ENCODE measurements at places on chromosomes 3 and 15.

- no peak for DNase-seq
Observed at GRCh38 chr3:12521010-12521409, 24.3 kb downstream of the MKRN2OS start.

DNA sequence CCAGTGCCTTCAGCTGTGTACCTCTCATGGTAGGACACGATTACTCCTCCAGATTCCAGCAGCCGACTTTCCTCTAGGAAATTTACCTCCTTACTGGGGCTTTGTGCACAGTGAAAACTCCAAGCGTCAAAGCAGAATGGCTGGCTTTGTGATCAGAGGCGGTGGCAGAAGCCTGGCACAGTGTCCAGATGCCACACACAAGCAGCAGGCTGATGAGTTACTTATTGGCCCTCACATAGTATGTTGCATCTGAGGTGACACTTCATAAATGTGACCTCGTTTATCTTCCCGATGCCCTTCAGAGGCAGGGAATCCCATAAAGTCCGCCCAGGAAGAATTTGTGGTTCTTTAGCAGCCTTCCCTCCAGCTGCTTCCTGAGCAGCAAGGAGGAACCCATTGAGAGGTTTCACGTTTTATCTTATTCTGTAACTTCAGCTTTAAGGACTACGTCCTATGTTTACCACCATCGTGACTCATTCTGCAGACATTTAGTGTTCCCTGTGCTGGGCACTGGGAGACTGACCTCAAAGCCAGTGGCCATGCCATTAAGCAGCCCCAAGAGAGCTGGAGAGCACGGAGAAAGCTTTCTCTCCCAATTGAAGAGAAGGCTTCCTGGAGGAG lies 107.1 kb upstream of the C15orf61 start:
- DNase-seq: no peak

- DNase-seq: peak; percentile 55
Observed at GRCh38 chr3:56921573-56922453, 120.1 kb upstream of the ARHGEF3 start.

GRCh38 chr3:178147001-178147400 lies 389.2 kb upstream of the KCNMB2 start:
- no peak for DNase-seq

DNA sequence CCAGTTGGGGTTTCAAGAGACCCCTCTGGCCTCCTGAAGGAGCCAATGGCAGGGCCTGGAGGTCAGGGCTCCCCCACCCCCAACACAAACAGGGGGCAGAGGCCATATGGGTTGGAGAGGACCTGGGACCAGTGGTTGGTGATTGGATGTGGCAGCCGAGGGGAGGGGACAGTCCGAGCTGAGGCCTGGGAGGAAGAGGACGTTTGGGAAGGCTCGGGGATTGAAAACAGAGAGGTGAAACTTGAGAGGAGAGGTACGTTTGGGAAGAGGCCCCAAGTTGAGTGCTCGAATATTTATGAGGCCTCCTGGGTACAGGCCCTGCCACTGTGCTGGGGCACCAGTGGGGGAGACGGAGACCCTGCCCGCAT lies 53.7 kb downstream of the DNAJB8 start:
- no peak for DNase-seq

DNA sequence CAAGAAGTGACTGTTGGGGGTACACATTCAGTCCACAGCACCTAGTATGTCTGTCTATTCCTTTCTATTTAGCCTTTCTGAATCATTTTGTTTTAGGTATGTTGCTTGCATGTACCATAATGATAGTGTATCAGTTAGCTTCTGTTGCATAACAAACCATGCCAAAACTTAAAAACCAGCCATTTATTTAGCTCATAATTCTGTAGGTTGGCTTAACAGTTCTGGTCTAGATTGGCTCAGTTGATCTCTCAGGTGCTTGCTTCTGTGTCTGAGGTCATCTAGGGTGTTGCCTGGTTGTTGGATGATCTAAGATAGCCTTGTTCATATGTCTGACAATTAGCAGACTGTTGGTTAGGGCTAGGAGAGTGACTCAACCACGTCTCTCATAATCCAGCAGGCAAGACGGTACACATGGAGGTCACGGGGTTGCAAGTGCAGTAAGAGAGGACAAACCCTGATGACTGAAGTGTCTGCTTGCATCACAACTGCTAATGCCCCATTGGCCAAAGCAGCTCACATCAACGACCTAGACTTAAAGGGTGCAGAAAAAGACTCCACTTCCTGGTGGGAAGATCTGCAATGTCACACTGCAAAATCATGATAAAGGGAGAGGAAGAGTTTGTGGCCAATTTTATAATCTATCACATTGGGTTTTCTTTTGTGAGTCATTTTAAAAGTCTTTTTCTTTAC lies 6.8 kb upstream of the PDCD6IP start:
- peak; percentile 33 for DNase-seq

GRCh38 chr3:190058521-190059241 lies 62.0 kb downstream of the P3H2 start:
- no peak for DNase-seq

DNA sequence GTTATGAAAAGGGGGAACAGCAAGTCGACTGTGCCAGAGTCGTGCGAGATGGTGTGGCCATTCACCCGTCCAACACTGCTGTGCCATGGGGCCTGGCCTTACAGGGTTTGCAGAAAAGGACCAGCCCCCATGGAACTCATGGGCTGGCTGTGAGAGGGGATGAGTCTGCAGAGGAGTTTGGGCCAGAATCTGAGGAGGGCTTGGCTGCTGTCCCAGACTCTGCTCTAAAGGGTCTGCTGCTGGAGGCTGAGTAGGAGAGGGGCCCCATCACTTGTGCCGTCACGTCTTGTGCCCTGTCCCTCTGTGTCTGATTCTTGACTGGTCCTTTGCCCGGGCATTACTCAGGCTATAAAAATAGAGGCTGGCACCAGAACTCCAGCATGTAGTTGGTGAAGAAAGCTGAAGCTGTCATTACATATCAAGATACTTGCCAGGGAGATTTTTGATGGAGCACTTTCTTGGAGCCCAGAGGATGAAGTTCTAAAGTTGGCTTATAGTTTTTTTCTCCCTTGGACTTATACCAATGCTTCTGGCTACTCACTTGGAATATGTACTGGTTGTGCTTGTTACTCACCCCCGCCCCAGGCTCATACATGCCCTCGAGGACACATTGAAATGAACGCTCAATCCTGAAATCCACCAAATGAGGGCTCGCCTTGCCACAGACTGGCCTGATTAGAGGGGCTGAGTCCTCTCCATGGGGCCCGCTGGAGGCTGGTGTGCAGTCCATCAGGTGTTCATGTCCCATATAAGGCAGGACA lies 10.2 kb downstream of the PXYLP1 start:
- no peak for DNase-seq

DNA sequence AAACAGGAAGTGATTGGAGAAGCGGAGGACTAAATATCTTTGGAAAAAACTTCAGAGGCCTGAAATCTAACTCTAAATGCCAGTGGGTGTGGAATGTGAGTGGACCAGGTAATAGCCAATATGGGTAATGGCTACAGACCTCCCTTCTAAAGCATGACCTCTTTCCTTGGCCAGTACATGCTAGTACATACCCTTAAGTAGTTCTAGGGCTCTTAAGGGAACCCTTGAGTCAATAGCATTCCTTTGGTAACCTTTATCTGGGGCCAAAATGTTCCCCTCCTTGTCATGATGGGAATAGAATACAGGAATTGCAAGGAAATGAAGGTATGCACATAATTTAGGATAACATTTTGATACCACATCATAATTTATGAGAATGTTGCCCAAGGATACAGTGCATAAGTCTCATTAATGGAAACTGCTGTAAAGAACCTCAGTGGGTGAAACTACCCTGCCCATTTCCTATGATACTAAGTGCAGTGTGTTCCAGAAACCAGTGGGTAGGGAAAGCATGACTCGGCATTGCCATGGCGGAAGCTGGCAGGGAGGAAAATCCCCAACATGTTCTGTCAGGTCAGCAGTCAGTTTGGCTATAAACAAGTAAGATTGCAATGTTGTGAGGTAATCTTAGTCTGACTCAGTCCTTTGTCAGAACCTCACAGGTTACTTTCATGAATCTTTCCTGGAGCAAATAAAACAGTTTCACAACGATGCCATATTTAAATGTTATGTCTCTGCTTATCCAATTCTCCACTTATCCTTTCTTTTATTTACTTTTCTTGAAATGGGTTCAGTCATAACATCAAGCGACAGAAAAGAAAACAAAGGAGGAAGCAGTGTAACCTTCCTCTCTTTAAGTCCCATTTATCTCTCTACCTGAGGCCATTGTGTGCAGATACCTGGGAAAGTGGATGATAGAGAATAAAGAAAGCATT lies 23.5 kb upstream of the RAP2B start:
- peak; percentile 70 for DNase-seq

- peak; percentile 40 for DNase-seq
Observed at GRCh38 chr15:38474155-38474757, 20.3 kb downstream of the FAM98B start.

DNA sequence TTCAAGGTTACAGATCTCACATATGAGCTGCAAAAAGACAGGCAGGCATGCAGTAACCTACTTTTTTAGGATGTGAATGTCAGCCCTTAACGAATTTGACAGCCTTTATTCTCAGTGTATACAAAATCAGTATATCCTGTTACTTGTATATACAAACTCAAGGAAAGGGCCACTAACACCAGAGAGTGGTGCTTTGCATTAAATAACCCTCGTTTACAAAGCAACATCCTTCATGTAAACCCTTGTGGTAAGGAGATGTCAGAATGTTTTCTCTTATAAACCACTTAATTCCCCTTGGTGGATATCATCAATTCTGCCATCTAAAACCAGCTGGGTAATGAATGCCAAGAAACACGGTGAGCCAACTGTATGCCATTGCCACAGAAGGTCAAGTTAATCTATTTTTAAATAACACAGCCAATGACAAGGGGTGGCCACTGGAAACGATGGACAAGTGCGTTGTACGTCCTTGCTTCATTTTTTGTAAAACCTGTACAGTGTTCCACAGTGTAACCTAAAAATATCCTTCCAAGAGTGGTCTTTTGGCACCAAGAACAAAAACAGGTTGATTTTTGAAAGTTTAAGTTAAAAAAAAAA lies 7.5 kb downstream of the MAGI1 start:
- DNase-seq: no peak

DNA sequence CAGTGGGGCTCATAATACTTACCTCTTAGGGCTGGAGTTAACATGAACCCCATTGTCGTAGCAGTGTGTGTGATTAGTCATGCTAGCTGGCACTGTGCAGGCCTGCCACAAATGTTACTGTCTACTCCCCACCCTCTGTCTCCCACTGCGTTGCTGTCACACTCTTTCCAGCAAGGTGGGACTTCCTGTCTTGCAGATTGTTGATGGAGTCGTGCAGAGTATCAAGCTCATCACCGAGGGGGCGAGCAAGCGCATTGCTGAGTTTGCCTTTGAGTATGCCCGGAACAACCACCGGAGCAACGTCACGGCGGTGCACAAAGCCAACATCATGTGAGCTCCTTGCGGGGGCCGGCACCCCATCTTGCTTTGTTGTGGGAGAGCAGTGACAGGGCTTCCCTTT lies 12.9 kb downstream of the IDH3A start:
- DNase-seq: peak; percentile 46

GRCh38 chr3:5194801-5195509 lies 7.4 kb downstream of the EDEM1 start:
- peak; percentile 61 for DNase-seq

DNA sequence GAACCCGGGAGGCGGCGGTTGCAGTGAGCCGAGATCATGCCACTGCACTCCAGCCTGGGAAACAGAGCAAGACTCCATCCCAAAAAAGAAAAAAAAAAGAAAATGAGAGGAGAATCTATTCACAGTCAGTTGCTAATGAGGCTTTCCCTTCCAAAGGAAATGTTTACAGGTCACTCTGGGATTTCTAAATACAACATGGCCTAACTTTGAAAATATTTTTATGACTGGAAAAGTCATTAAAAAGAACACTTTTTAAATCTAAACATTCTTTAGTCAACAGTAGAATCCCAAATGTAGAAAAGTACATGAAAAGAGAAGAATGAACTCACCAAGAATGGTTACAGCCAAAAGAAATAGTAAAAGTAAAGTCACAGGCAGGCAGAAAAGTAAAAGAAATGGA lies 78.6 kb downstream of the PLD1 start:
- no peak for DNase-seq

DNA sequence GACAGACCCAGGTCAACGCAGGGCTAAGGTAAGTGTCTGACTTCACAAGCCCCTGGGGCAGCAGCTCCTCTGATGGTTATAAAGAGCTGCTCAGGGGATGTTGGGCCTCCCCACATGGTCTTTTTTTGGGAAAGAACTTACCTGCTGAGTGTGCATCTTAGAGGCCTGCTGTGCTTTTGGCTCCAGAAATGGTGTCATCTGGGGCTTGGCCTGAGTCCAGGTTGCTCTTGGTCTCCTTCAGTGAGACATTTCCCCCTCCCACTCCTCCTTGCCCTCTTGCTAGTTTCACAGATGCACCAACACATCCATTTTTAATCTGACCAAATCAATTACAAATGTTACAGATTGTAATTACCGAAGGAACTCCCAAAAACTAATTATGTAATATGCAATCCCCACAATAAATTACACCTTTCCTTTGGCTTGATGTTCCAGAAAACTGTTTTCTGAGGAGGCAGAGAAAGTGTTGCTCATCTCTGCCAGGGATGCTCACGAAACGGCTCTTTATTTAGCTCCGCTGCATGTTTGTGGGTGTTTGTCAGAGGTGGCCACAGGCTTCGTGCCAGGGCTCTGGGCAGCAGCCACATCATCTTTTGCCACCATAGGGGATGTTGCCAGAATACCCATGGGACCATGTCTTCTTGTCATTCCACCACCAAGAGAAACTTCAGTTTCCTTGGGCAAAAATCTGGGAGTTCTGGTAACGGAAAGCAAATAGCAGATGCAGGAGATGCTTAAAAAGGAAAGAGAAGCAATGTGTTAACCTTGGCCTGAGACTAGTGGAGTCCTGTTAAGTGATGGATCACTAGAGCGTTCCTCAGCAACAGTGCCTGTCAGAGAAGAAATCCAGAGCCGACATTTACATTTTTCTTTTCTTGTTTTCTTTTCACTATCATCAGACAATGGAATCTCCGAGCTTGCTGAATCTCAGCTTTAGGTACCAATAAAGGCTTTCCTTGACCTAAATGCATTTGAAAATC lies 799.9 kb downstream of the AGBL1 start:
- no peak for DNase-seq

DNA sequence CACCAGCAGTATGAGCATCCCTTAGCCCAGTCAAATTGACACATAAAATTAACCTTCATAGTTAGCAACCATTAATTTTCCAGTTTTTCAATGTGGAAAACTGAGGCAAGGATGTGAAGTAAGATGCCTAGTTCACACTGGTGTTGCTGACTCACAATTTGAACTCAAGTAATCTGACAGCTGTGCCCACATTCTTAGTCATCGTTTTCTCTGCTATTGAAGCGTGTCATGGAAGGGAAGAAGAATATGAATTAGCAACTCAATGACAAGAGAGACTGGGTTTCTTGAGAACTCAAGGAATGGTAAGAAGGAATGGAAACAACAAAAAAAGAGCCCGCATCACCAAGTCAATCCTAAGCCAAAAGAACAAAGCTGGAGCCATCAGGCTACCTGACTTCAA lies 261.4 kb downstream of the EPHA3 start:
- no peak for DNase-seq

GRCh38 chr3:164845739-164846138 lies 232.6 kb downstream of the SI start:
- no peak for DNase-seq

- DNase-seq: no peak
Observed at GRCh38 chr3:169699070-169699469, 35.6 kb upstream of the MECOM start.

- DNase-seq: no peak
Observed at GRCh38 chr3:7437231-7437630, 576.3 kb downstream of the GRM7 start.
